Activated CD8-positive, alpha-beta memory T cell treated with anti-CD3 and anti-CD28 coated beads, Interleukin-2, amount 10 ng/mL, durations not matched to agents 7 days and 5 days (primary cell): ENCODE measurements at places on chromosomes 12 and 14. TPM values are rescaled to one million over a fixed set of nuclear protein-coding genes. Genes with fewer than 3 reads are reported as not detected.

Gene BCAT1
- total RNA-seq = 18.9 TPM

GRCh38 chr12:50257236-50258166, 25.8 kb downstream of the LIMA1 start:
- H3K4me1 ChIP-seq = peaks cover 26% of the 10 kb centered on the region
- H3K36me3 ChIP-seq = peaks cover 3% of the 10 kb centered on the region
- no peak for DNase-seq
- H3K27ac ChIP-seq = no peak overlapping the region
- H3K27me3 ChIP-seq = no peaks in the 10 kb centered on the region

GRCh38 chr12:70853326-70853725, 67.2 kb downstream of the PTPRR start:
- no peak for DNase-seq
- H3K4me3 ChIP-seq = no peak overlapping the region
- no peaks in the 10 kb centered on the region for H3K27me3 ChIP-seq

DNA sequence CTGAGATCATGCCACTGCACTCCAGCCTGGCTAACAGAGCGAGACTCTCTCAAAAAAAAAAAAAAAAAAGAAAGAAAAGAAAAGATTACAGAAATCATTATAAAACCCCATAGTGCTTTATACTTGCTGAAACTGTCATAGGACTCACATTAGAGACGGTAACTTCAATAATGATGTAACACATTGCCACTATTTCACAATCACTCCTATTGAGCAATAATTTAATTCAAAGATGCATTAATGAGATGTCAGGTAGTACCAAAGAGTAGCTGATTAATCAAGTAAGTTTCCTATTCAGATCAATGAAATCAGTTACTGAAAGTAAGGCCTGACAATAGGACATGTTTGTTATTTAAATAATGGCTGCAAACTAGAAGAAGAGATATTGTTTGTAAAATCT, 751.5 kb upstream of the ALG10B start:
- H3K4me1 ChIP-seq = no peaks in the 10 kb centered on the region
- no peaks in the 10 kb centered on the region for H3K27me3 ChIP-seq
- H3K4me3 ChIP-seq = no peak overlapping the region
- H3K27ac ChIP-seq = no peak overlapping the region
- H3K36me3 ChIP-seq = no peaks in the 10 kb centered on the region

Gene OR4M1
- not detected for total RNA-seq

Gene GUCY2C
- total RNA-seq = not detected

GRCh38 chr12:46473634-46474329, 101.2 kb upstream of the SLC38A2 start:
- no peaks in the 10 kb centered on the region for H3K27me3 ChIP-seq
- H3K4me3 ChIP-seq = peak overlapping the region; percentile 19
- H3K4me1 ChIP-seq = peaks cover 35% of the 10 kb centered on the region
- H3K36me3 ChIP-seq = peaks cover 19% of the 10 kb centered on the region

GRCh38 chr12:89213139-89213538, 139.2 kb downstream of the DUSP6 start:
- peaks cover 23% of the 10 kb centered on the region for H3K4me1 ChIP-seq
- DNase-seq = no peak
- H3K27ac ChIP-seq = no peak overlapping the region
- no peak overlapping the region for H3K4me3 ChIP-seq
- no peaks in the 10 kb centered on the region for H3K27me3 ChIP-seq
- H3K36me3 ChIP-seq = peaks cover 4% of the 10 kb centered on the region

Gene NEMP1
- 66.1 TPM for total RNA-seq

DNA sequence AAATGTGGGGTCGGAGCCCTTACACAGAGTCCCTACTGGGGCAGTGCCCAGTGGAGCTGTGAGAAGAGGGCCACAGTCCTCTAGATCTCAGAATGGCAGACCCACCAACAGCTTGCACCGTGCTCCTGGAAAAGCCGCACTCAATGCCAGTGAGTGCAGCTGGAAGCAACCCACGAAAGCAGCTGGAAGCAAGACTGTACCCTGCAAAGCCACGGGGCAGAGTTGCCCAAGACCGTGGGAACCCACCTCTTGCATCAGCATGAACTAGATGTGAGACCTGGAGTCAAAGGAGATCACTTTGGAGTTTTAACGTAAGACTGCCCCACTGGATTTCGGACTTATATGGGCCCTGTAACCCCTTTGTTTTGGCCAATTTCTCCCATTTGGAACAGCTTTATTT, 12.3 kb downstream of the GTF2A1 start:
- no peaks in the 10 kb centered on the region for H3K27me3 ChIP-seq
- no peak overlapping the region for H3K4me3 ChIP-seq
- no peak for DNase-seq
- peaks cover 53% of the 10 kb centered on the region for H3K36me3 ChIP-seq

- H3K4me3 ChIP-seq = no peak overlapping the region
- no peaks in the 10 kb centered on the region for H3K27me3 ChIP-seq
- no peak for DNase-seq
- no peak overlapping the region for H3K27ac ChIP-seq
- peaks cover 21% of the 10 kb centered on the region for H3K4me1 ChIP-seq
Observed at GRCh38 chr12:88062474-88062873, 33.3 kb upstream of the C12orf50 start.

Gene BAG5
- total RNA-seq = 32.3 TPM

DNA sequence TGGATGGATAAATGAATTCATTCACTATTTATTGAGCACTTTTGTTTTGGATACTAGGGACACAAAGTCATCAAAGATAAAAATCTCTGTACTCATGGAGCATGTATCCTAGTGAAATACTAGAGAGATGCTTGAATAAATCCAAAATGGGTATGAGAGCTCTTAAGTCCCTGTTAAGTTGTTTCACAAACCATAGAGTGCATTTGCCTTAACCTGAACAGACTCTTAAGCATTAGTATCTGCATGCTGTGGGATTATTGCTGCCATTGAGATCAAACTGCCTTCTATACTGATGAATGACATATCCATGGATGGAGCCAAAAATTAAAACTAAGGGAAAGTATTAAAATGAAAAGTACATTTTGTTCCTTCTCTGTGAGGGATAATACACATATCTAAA, 206.5 kb upstream of the KRR1 start:
- peaks cover 11% of the 10 kb centered on the region for H3K36me3 ChIP-seq
- H3K27me3 ChIP-seq = peaks cover 8% of the 10 kb centered on the region
- no peak for DNase-seq
- no peak overlapping the region for H3K27ac ChIP-seq

DNA sequence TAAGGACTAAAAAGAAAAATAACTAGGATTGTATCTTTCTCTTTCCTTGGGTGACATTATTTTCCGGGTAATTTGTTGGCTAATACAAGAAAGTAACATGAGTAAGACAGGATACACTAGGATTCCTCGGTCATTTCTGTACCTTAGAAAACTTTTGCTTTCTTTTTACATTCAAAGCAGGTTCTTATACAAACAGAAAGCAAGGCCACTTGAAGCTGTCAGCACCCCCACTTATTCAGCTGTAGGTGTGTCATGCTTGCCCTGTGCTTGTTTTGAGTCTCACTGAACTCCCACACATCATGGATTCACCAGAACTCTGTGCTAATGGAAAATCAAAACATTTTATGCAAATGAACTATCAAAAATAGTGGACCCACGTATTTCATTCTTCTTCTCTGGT, 266.8 kb upstream of the CLEC14A start:
- no peak overlapping the region for H3K27ac ChIP-seq
- no peaks in the 10 kb centered on the region for H3K36me3 ChIP-seq
- no peak overlapping the region for H3K4me3 ChIP-seq
- no peak for DNase-seq

- no peaks in the 10 kb centered on the region for H3K36me3 ChIP-seq
- peaks cover 21% of the 10 kb centered on the region for H3K27me3 ChIP-seq
- no peak overlapping the region for H3K4me3 ChIP-seq
- no peaks in the 10 kb centered on the region for H3K4me1 ChIP-seq
- DNase-seq = no peak
- H3K27ac ChIP-seq = no peak overlapping the region
Observed at GRCh38 chr12:57135527-57136326, 7.4 kb downstream of the LRP1 start.

- H3K4me3 ChIP-seq = no peak overlapping the region
- DNase-seq = no peak
- H3K27ac ChIP-seq = no peak overlapping the region
- no peaks in the 10 kb centered on the region for H3K27me3 ChIP-seq
- H3K4me1 ChIP-seq = no peaks in the 10 kb centered on the region
- H3K36me3 ChIP-seq = no peaks in the 10 kb centered on the region
Observed at GRCh38 chr12:29818916-29819623, 35.3 kb upstream of the TMTC1 start.

- no peak overlapping the region for H3K4me3 ChIP-seq
- no peaks in the 10 kb centered on the region for H3K36me3 ChIP-seq
- no peaks in the 10 kb centered on the region for H3K27me3 ChIP-seq
- H3K27ac ChIP-seq = no peak overlapping the region
- DNase-seq = no peak
Observed at GRCh38 chr14:53790731-53791500, 165.7 kb downstream of the BMP4 start.

Gene SERPINA3
- not detected for total RNA-seq

DNA sequence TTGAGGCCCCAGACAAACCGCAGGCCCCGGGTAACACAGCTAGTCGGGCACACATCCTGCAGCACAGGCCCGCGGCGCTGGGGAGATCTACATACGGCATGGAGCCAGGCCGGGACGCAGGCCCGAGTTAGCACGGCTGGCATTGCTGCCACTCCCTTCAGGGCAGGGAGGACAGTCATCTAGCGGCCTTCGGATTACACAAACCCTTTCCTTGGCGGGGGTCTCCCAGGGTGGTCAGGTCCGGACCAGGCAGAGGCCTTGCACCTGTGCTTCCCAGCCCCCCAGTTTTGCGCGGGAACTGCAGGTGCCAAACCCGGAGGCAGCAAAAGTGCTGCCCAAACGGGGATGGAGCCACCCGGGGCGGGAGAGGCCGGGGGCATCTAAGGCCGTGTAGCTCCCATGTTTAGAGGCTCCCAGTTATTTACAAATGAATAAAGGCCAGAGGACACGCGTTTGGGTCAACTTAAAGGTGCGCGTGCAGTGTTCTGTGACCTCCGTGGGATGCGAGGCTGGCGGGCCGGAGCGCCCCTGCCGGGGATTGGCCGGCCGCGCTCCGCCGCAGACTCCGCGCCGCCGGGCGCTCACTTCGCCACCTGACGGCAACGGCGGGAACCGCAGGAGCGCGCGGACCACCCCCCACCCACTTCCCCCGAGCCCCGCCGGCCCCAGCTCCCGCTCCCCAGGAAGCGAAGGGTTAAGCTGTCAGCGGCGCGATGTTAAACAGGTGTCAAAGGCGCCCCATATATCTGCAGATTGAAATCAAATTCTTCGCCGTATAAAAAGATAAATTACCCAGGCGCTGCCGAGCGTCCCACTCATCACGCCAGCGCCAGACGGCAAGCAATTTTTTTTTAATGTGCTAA, 18.1 kb downstream of the VSX2 start:
- H3K27me3 ChIP-seq = peaks cover 35% of the 10 kb centered on the region
- peak; percentile 67 for DNase-seq
- H3K4me1 ChIP-seq = peaks cover 9% of the 10 kb centered on the region
- H3K36me3 ChIP-seq = no peaks in the 10 kb centered on the region

DNA sequence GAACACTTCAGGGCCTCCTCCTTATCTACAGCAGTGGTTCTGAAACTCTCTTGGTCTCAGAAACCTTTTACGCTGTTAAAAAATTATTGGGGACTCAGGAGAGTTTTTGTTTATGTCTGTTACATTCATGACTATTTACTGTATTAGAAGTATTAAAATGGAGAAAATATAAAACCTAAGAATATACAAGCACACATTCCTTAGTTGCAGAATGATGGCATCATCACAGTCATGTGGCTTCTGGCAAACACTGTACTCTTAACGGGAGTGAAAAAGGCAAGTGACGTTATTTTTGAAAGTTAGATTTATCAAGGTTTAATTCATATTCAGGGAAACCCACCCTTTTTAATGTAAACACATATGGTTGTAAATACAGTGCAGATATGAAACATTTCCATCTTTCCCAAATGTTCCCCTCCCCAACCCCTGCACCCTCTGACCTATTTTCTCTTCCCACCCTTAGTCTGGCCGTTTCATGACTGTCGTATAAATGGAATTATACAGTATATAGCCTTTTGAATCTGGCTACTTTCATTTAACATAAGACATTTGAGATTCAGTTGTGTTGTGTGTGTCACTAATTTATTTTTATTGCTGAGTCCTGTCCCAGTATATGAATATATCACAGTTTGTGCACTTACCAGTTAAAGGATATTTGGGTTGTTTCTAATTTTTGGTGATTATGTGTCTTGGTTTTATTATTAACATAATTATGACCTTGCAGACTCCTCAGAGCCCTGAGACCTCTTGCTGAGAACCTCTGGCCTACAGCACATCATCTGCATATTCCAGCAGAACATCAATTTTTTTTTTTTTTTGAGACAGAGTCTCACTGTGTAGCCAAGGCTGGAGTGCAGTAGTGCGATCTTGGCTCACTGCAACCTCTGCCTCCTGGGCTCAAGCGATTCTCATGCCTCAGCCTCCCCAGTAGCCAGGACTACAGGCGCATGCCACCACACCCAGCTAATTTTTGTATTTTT, 457.0 kb downstream of the PCNX1 start:
- peaks cover 20% of the 10 kb centered on the region for H3K36me3 ChIP-seq
- peaks cover 31% of the 10 kb centered on the region for H3K4me1 ChIP-seq
- H3K4me3 ChIP-seq = no peak overlapping the region
- H3K27me3 ChIP-seq = no peaks in the 10 kb centered on the region
- DNase-seq = no peak
- no peak overlapping the region for H3K27ac ChIP-seq

Gene KRT79
- 0.23 TPM for total RNA-seq

- H3K36me3 ChIP-seq = no peaks in the 10 kb centered on the region
- DNase-seq = no peak
Observed at GRCh38 chr12:67726868-67727267, 78.3 kb downstream of the DYRK2 start.

GRCh38 chr14:63383776-63384367, 65.1 kb upstream of the GPHB5 start:
- H3K27me3 ChIP-seq = no peaks in the 10 kb centered on the region
- peak; percentile 80 for DNase-seq
- H3K27ac ChIP-seq = peak overlapping the region; percentile 95
- peaks cover 39% of the 10 kb centered on the region for H3K36me3 ChIP-seq
- peaks cover 21% of the 10 kb centered on the region for H3K4me1 ChIP-seq
- H3K4me3 ChIP-seq = peak overlapping the region; percentile 23

Gene RARG
- 38.8 TPM for total RNA-seq

Gene TMEM63C
- total RNA-seq = 0.14 TPM

GRCh38 chr14:87628780-87629179, 364.2 kb downstream of the GALC start:
- H3K4me1 ChIP-seq = no peaks in the 10 kb centered on the region
- no peak overlapping the region for H3K4me3 ChIP-seq
- no peak overlapping the region for H3K27ac ChIP-seq
- DNase-seq = no peak
- no peaks in the 10 kb centered on the region for H3K36me3 ChIP-seq

GRCh38 chr12:54038871-54039414, 6.1 kb downstream of the HOXC5 start:
- peaks cover 89% of the 10 kb centered on the region for H3K27me3 ChIP-seq
- DNase-seq = no peak
- peaks cover 12% of the 10 kb centered on the region for H3K4me1 ChIP-seq
- no peak overlapping the region for H3K4me3 ChIP-seq
